Progenitor cell of endocrine pancreas (in vitro differentiated cells): ENCODE measurements at places on chromosomes 6 and 20.

DNA sequence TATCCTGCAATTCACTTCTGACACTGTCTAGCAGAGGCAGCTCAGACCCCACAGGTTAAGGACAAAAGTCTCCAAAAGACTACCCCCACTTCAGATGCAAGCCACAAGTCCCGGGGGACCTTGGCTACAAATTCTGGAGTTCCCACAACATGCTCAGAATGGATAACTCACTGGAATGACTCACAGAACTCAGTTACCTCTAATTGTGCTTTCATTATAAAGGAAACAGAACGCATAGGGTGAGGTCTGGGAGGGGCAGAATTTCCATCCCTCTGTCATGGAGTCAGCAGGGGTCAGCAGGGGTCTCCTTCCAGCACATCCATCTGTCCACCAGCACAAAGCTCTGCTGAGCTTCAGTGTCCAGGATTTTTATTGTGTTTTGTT lies 184.2 kb downstream of the CDH4 start:
- no peak for DNase-seq

DNA sequence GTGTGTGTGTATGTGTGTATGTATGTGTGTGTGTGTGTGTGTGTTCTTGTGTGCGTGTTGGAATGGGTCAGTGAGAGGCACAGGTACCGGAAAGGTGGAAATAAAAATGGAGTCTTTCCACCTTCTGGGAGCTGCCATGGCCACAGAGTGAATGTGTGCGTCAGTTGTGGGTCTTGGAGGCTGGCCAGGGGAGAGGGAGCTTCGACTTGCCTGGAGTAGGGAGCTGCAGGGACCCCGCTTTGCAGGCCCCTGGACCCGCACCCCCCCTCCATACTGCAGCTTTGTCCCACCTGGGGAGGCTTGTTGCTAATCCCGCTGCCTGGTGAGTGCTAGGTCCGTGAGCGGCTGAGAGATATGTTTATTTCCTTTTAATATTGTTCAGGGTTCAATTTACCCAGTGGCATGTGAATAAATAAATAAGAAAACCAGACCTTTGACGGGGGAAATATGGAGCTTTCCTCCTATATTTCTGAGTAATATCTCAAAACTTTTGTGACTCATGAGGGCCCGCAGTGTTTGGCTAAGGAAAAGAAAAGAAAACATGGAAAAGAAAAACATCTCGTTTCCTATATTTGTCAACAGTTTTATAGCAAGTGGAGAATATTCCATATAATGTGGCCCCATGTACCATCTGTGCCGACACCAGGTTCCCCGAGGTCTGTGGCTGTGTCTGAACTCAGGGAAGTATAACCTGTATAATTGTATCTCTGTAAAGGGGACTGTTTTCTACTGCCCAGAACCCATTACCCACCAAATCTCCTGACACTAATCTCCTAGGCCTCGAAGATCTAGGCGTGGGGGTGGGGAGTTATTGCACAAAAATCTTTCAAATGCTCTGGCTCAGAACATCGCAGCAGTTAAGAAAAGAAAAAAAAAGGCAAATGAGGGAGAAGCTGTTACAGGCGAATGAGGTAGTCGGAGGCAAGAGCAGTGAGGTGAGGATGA lies 24.6 kb upstream of the CCDC167 start:
- DNase-seq, result no peak

GRCh38 chr6:131955876-131956275 lies 4.7 kb upstream of the CCN2 start:
- no peak for DNase-seq

DNA sequence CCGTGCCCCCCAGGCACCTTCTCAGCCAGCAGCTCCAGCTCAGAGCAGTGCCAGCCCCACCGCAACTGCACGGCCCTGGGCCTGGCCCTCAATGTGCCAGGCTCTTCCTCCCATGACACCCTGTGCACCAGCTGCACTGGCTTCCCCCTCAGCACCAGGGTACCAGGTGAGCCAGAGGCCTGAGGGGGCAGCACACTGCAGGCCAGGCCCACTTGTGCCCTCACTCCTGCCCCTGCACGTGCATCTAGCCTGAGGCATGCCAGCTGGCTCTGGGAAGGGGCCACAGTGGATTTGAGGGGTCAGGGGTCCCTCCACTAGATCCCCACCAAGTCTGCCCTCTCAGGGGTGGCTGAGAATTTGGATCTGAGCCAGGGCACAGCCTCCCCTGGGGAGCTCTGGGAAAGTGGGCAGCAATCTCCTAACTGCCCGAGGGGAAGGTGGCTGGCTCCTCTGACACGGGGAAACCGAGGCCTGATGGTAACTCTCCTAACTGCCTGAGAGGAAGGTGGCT lies 960 bp downstream of the TNFRSF6B start:
- no peak for DNase-seq

DNA sequence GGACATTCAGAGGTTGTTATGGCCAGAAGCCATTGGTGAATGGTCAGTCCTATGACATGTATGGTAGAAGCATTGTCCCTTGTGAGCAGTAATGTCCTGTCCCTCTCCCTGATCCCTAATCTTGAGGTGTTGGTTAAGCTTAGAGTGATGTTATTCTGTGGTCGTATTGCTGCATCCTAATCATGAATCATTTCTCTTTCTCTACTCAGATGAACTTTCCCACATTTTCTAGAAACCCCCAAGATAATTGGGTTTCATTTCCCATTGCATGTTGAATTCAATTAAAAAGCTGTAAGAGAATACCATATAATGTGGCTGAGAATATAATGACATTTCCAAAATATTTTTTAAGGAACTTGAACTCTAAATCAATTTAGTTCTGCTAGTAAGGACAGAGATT lies 175.1 kb downstream of the PLCB4 start:
- no peak for DNase-seq

DNA sequence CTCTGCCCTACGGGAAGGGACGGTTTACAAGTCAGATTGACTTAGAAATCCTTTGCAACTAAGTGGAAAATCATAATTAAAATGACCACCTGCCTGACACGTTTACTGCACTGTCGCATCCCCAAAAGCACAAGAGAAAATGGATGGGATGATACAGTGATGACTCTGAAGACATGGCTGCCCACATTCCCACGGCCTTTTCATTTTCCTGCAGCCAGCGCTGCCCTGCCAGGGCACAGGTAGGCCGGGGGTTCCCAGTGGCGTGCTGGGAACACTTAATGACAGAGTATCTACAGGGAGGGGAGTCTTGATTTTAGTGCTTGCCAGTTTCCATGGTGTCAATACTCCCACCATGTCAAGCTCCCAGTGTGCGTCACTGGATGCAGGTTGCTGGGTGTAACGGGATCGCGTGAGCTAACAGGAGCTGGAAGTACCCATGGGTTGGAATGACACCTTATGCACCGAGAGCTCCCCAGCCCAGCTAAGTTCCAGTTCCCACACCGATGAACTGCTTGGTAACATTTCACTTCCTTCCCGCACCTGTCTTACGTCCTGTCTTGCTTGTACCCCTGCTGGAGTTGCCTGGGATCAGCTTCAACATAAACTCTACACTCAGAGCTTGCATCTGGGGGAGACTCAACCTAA lies 129.0 kb downstream of the ANKRD60 start:
- DNase-seq, result no peak

DNA sequence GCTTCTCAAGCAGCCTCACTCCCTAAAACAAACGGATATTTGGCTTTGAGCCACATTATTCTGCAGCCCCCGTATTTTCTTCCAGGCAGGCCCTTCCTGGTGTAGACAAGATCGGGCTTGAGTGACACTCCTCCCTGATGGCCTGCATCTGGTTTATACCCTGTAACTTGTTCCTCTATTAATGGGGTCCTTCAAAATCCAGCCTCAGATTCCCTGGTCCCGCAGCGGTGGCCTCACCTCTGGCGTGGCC lies 375 bp upstream of the TMEM14C start:
- no peak for DNase-seq

DNA sequence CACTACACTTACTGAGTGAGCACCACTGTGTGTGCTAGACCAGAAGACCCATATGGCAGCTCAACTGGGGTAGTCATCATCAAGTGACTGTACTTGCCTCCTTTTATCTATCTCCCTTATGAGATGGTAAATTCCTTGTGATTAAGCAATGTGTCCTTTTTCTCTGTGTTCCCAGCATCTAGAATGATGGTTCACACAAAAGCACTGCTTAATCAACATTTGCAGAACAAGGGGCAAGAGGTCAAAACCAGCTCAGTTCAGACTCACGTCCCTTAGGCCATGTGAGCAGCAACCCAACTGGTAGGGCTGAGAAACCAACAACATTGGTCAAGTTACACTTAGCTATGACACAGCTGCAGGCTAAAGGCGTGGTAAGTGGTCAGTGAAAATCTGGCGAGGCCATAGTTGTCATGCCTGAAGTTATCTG lies 10.0 kb downstream of the TRAM2 start:
- DNase-seq, result no peak

DNA sequence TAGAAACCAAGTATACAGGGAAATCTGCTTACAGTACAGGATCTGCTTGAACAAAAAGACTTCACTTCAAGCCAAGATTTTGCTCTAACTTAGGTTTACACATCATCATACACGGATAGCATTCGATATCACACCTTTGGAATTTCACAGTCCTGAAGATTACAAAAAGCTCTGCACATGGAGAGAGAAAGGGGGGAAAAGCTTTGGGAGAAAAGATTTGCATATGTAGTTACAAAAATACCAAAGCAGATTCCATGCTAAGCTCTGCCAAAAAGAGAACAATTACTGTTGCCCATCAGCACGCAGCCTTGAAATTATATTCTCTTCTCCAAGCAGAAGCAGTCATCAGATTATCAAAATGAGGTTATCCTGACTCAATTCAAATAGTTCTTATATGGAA lies 62.0 kb downstream of the HIVEP2 start:
- DNase-seq, result no peak

- no peak for DNase-seq
These were observed 98.1 kb upstream of the MARCKS start for GRCh38 chr6:113758826-113759574.

- DNase-seq, result no peak
These were observed 5.8 kb downstream of the BTN3A3 start for GRCh38 chr6:26445934-26446667.

GRCh38 chr6:34094474-34095135 lies 51.3 kb downstream of the GRM4 start:
- no peak for DNase-seq

- DNase-seq, result no peak
These were observed 35.4 kb upstream of the SYNCRIP start for GRCh38 chr6:85678026-85678601.

DNA sequence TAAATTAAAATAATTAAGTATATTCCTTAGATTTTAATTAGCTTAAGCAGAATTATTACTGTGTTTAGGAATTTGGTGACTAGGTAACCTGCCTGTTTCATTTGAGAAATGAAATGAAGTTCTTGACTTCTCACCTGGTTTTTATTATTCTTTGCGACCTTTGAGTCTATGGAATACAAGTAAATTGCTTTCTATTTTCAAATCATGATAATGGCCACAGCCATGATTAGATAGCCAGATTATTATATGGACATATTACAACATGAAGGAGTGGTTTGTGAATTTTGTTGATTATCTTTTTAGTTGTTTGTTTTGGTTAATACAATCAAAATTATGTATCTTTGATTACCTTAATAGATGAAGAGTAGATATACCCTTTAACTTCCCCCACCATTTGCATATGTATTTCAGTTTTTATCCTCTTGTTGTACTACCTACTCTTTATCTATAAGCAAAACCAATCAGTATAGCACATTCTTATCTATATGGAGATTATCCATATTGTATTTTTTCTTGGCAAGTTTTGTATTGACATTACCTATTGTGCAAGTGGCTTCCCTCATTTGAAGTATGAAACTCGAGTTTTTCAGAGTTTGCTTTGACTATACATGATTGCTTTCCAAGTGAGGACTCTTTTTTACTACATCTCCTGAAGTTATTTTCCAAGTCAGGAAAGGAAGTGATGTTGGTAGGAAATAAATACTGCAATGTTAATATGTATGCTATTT lies 47.9 kb downstream of the CD2AP start:
- no peak for DNase-seq

GRCh38 chr6:149938571-149939355 lies 3.1 kb upstream of the ULBP2 start:
- no peak for DNase-seq

DNA sequence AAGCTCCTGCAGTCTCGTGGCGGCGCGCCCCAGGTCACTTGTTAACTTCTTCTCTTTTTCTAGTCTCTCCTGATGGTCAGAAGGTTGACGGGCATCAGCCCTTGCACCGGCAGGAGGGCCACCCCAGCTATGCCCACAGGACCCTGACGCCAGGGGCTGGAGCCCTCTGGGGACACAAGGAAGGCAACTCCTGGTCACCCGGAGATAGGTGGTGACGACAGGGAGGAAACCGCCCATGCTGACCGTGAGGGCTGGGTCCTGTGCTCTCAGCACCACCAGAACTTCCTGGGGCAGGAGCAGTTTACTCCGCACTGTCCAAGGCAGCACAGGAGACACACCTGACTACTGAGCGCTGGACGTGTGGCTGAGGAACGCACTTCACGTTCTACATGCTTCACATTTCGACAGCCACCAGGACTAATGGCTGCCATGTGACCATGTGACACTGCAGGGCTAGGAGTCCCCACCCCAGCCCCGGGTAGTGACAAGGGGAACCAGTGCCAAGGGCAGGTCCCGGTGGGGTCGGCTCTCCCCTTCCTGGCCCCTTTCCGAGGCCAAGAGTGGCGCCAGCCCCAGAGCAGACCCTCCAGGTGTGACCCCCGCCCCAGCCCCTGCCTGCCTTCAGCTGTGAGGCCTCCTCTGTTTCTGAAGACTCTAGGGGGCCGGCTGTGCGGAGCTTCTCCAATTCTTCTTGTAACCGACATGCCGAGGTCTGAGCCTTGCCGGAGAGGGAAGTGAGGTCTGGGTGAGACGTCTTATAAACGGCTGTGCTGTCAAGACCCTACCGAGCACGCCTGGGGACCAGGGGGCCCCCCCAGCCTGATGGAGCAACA lies 45.2 kb downstream of the DSTN start:
- DNase-seq, result no peak

GRCh38 chr20:50189681-50190250 lies 864 bp upstream of the CEBPB start:
- peak; percentile 42 for DNase-seq
